ENCODE measurements at places on chromosomes 16 and 17. TPM values are rescaled to one million over a fixed set of nuclear protein-coding genes. Genes with fewer than 3 reads are reported as not detected.
A peak's percentile ranks its signal among the peaks of the same experiment; 100 is the strongest.

- DNase-seq, result no peak
Measured at GRCh38 chr16:2821487-2822157, 4.6 kb downstream of the PRSS21 start.

GRCh38 chr16:3881499-3881990 is 1.0 kb upstream of the CREBBP start:
- no peak for DNase-seq

- peak; percentile 14 for DNase-seq
Measured at GRCh38 chr16:72995151-72995881, 52.6 kb downstream of the ZFHX3 start.

DNA sequence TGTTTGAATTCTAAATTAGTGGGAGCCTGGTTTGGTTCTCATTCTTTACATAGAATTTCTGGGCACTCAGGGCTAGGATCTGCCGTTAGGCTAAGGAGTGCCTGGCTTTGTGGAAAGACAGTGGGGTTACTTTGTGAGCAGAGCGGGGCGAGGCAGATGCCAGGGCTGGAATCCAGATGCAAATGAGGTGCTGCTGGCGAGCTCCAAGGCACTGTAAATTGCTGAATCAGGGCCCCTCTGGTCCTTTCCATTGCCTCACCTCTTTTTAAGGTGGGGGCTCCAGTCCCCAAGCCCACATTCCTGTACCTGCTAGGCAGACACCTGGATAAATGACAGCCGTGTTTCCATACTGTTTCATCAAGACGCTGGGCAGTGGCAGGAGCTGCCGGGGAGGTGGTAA is 33.8 kb downstream of the PIPOX start:
- DNase-seq, result no peak

DNA sequence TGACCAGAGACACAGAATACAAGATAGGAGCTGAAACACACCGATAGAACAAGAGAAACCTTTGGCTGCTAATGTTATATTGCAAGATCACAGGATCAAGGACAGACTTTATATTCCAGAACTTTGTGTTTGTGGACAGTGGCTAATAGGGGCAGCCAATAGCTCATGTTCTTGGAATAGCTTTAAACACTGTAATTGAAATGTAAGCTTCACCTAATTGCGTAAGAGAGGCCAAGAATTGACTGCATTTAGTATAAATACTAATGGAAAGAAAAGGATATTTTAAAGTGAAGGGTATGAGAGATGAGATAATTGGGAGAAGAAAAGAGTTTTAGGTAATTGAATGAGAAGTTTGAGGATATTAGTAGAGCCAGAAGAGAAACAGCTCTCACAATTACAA is 758.8 kb downstream of the CDH11 start:
- no peak for DNase-seq

DNA sequence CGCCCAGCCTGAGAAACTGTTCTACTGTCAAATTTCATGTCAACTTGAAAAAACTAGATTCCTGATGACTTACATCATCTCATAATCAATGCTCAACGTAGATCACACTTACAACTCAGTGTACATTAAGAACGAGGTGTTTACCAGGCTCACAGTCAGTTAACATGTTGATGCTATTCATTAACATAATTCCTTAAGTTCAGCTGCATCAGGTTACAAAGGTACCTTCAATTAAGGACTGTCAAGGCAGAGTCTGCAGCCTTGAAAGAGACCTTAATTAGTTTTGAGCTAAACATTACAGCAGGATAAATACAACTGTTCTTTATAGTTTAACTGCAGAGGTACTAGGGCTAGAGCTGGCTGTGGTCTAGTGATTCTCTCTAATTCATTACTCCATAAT is 1.9 kb downstream of the GNA13 start:
- DNase-seq, result no peak

DNA sequence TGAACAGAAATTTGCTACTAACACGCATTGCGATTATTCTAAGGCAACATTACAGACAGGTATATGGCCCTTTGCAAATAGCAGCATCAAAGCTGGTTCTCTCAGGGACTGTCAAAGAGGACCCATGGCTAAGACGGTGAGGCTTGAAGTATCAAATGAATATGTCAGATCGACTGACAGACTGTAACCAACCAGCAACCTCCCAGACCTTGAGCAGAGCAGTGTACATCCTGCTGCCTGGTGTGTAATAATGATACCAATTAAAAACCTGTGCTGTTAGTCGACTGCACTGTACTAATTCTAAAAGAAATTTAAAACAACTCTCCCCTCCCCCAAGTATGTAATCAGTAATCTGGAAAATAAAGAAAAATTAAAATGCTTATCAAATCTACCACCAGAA is 35.9 kb upstream of the GHDC start:
- DNase-seq, result no peak

- no peak for DNase-seq
Measured at GRCh38 chr16:83959656-83960434, 6.8 kb downstream of the OSGIN1 start.

DNA sequence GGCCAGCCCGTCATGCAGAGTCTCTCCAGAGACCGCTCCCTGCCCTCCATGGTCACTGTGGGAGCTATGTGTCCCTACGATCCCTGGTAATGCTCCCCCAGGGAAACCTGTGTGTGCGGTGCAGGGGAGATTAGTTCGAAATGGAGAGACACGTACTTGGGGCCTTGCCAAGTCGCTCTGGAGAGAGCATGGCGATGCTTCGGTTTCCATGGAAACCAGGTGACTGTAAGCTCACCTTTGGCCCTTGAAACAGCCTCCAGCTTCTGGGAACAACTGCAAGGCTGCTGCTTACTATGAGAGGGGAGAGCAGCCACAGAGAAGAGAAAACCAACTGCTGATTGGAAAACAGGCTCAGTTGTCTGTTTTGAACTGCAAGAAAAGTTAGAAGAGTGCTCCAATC is 879.7 kb upstream of the EEF2KMT start:
- DNase-seq, result no peak

DNA sequence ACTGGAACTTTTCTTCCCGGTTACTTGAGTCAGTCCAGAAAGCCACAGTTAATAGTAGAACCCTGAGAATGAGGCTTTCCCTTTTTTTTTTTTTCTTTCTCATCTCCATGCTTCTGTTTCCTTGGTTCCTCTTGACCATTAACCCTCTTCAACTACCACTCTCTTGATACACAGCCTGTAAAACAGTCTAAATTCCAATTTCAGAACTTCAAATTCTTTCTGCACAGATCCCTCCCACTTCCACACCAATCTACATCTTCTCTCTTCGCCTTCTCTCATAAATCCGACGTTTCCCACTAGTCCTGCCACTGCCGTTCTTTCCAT is 588 bp downstream of the METTL16 start:
- DNase-seq, result no peak

DNA sequence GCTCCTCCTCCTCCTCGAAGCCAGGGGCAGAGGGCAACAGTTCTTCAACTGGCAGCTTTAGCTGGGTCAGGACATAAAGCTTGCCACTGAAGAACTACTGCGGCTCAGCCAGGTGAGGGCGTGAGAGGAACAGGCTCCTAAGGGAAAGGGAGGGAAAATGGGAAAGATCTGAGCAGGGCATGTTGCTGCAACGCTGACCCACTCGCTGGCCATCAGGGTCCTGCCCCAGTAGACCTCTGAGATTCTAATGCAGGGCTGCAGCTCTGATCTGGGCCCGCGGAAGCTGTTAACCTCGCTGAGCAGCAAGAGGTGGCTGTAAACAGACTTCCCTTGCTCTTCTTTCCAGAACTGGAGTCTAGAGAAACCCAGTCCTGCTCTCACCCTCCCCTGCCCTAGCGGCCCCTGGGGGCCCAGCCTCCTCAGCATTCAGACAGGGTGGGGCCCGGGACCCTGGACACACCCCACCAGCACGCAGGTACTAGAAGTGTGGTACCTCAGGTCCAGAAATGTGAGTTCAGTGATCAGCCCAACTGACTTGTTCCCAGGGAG is 3.8 kb upstream of the TLCD2 start:
- DNase-seq, result no peak

GRCh38 chr16:13435873-13436474 is 484.0 kb upstream of the ERCC4 start:
- no peak for DNase-seq

- no peak for DNase-seq
Measured at GRCh38 chr17:51850201-51850600, 308.3 kb downstream of the CA10 start.

- DNase-seq, result no peak
Measured at GRCh38 chr16:89411335-89411850, 79.0 kb downstream of the ANKRD11 start.

GRCh38 chr16:89373355-89374110 is 116.8 kb downstream of the ANKRD11 start:
- DNase-seq, result no peak

GRCh38 chr16:28829747-28830146 is 6.9 kb downstream of the ATXN2L start:
- DNase-seq, result no peak

GRCh38 chr17:81808778-81809555 is 5.0 kb downstream of the GCGR start:
- DNase-seq, result no peak

DNA sequence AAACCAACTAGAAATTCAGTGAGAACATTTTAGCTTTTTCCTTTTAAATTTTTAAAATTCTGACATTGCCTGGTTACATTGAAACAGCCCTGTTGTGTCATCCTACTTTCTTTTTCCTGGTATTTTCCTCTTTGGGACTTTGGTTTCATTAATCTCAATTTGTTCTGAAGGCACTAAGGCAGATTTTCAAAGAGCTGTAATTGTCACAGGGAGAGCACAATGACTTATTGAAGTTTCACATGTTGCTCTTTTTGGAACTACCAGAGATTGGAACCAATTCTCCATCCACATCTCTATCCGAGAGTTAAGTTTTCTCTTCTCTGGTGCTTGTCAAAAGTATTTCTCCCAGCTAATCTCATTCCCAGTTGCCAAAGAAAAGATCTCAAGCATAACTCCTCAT is 144.7 kb upstream of the TBX2 start:
- no peak for DNase-seq

GRCh38 chr16:56549744-56550385 is 15.0 kb upstream of the MT4 start:
- DNase-seq, result no peak

DNA sequence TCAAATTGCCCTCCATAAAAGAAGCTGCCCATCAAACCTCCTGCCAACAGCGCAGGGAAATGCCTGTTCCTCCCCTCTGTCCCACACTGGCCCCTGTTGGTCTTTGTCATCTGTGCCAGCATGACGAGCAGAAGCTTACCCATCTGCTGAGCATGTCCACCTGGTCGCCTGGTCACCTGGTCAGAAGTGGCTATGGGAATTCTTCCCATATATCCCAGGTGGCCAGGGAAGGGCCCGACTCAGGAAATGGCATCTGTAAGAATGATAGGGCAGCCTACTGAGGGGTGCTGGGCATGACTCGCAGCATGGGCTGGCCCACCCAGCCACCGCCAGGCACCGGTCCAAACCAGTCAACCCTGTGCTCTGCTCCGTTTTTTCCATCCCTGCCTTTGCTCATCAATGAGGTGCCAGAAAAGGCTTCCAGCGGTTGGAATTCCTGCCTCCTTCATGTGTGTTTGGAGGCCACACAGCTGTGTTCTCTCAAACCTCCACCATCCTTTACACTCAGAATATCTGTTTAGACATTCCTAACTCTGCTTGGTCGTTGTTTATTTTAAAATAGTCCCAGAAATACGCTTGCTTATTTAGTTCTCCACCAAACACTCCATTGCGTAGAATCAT is 145.2 kb downstream of the CLEC16A start:
- DNase-seq, result no peak

DNA sequence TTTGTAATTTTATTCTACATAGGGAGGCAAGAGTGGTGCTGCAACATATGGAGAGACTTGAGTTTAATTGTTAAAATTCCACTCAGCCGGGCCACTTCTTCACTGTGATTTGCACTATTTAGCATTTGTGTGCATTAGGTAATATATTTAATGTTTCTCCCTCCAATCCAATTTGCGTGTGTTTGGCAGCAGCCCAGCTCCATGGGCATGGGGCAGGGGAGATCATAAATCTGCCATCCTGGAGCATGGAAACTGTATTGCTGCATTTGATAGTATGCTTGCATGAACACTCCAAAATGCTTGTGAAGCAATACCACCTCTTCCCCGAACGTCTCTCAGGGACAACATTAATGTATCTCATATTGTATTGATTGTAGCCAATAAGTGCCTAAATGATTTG is 339.1 kb upstream of the RBFOX1 start:
- no peak for DNase-seq

- DNase-seq, result no peak
Measured at GRCh38 chr17:41500131-41500911, 5.1 kb downstream of the KRT13 start.

ITGAL gene
- total RNA-seq, result 233 TPM

LRRC46 gene
- total RNA-seq, result 0.46 TPM

CCDC92B gene
- not detected for total RNA-seq

ACE gene
- total RNA-seq, result not detected

Data from activated naive CD8-positive, alpha-beta T cell treated with anti-CD3 and anti-CD28 coated beads for 36 hours (primary cell).